ENCODE measurements at places on chromosomes 13 and 19.

DNA sequence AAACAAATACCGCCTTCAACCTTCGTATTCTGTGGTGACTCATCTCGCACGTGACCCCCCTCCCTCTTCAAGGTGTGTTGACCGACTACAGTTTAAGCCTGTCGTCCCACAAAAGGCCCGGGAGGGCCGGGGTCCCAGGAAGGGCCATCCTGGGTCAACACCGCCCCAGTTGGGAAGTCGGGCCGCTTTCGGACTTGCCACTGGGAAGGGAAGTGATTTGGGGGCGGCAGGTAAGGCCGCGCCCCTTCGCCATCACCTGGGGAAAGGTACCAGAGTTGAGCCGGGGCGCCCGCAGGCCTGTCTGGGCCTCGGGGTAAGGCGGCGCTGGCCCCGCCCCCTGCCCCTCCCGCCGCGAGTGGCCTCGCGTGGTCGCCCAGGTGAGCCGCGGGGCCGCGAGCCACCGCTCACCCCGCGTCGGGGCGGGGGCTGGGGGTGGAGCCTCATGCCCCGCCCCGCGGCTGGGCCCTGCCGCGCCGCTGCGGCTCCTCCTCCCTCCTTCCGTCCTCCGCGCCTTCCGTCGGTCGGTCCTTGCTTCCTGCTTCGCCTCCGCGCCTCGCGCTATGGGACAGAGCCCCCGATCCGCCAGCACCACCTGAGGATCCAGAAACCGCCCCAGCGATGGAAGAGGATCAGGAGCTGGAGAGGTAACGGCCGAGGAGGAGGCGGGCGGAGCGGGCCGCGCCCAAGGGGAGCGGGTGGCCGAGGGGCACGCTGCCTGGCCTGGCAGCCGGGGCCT, at the start of gene POLR1D:
TSS of gene POLR1D (plus strand) at position 527 of the 736 bp plus-strand sequence. CDS start at position 619, 92 bp downstream.
- peak; percentile 81 for DNase-seq

DNA sequence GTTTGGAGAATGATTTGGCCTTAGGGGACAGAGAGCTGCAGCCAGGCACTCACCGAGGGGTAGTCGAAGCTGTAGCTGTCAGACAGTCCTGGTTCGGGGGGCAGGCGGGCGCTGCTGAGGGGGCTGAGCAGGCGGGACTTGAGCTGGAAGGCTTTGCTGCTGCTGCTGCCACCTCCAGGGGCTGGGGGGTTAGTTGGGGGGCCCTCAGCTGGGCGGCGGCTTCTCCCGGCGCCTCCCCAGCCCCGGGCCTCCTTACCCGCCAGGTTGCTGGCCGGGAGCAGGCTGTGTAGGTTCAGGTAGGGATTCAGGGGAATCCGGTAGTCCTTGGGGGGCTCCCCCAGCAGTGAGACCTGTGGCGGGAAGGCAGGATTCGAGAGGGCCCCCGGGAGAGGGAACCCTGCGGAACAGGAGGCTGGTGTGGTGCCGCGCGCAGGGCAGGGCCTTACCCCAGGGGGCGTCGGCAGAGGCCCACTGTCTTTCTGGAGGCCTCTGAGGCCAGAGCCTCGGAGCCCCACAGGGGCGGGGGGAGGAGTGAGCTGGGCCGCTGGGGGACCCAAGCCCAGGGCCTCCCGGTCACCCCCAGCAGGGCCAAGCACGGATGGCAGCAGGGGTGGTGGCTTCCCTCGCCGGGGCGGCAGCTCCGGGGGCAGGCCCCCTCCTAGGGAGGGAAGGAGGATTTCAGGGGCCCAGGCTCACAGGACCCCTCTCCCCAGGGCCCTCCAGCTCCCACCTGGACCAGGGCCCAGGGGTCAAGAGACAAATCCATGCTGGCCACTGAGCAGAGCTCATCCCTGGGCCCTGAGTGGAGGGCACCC, 5.0 kb upstream of the FDX2 start:
- no peak for DNase-seq

- no peak for DNase-seq
Observed at GRCh38 chr13:61276401-61276800, 139.2 kb downstream of the PCDH20 start.

- DNase-seq: peak; percentile 24
Observed at GRCh38 chr19:48608798-48609263, 2.3 kb downstream of the SPACA4 start.

DNA sequence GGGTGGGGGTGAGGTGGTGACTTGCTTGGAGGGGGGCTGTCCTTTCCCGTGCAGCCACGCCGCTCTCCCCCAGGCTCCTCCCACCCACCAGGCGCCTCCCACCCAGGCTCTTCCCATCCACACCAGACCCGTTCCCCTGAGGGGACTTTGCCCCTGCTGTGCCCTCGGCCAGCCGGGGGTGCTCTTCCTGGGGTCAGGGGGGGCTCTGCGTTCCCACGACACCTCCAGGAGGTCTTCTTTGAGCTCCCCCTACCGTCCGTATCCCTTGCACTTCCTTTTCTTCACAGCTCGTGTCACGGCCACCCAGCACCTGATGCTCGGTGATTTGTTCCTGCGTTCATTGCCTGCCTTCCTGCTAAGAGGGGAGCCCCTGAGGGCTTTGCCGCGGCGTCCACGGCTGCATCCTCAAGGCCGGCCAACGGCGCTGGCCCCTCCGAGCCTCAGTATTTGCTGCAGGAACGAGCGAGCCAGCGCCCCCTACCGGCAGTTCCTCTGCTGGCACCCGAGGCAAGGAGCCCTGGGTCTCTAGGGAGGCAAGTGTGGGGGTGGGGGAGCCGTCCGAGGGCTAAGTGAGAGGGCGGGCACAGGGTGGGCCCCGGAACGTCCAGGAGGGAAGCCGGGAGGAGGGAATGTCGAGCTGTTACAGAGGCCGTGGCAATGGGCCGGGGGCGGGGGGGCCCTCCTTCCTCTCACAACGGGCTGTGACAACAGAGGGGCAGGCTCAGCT, 11.8 kb downstream of the LRRC4B start:
- peak; percentile 65 for DNase-seq

DNA sequence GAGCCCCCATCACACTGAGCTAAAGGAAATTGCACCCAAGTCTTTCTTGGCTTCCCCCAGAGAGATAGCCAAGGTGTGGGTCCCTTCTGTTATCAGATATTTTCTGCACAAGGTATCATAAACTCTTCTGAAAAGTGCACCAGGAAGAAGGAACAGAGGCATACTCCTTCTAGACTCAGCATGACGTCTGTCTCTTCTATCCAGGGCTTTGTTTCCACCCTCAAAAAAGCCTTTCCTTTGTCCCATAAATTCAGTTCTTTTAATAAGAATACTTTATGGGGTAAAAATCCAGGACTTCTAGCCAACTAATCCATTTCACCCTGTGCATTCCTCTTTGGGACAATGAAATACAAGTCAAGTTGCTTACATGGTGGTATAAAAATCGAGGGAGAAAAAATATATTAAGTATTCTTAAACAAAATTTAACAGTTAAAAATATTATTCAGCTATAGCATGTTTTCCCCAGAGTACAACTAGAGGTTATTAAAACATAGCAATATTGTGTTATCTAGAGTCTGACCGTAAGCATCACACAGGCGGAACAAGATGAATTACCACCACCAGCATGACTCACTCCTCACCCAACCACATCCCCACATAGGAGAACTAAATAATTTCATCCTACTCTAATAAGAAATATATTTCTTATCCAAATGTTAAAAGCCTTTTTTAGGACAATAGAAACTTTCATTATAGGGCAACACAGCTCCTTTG, 79.9 kb upstream of the GPC6 start:
- no peak for DNase-seq

DNA sequence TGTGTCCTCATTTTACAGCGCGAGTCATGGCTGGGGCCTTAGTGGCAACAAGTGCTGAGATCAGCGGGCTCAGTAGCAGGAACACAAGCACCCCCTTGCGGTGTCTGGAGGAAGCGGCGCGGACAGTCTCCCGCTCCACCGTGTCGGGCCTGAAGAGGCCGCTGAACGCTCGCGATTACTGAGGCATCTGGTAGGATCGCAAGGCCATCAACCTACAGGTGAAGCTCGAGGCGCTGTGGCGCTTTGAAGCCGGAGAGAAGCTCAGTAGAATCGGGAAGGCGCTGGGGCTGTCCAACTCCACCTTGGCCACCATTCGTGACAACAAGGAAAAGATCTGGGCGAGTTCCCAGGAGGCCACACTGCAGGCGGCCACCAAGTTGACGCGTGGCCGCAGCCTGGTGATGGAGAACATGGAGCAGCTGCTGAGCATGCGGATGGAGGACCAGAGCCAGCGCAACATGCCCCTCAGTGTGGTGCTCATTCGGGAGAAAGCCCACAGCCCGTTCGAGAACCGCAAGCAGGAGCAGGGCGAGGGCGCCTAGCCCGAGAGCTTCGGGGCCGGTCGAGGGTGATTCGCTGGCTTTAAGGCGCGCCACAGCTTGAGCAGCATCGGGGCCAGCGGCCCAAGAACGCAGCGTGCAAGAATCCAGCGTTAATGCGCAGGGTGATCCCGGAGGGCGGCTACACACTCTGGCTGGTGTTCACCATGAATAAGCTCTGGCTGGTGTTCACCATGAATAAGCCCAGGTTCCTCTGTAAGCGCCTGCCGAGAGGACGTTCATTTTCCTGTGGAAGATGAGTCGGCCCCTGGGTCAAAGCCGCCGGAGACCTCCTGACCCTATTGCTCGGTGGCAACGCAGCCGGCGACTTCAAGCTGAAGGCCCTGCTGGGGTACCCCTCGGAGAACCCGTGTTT, 8.3 kb upstream of the MZF1 start:
- no peak for DNase-seq

DNA sequence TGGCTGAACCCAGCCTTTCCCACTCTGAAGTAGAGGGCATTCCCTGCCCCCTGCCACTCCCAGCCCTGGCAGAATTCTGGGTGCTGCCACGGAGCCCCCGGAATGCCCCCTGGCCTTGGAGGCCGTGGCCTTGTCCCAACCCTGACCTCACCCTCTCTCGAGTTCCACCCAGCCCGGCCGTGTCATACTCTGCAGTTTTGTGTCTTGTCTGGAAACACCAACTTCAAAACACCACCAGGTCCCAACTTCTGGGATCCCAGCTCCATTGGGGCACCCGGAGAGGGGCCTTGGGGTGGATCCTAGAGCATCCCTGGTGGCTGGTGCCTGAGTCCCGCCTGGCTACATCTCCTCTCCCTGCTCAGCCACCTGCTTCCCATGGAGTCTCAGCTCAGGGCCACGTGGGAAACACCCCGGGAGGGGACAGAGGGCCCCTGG, 81.4 kb upstream of the MCF2L start:
- no peak for DNase-seq

GRCh38 chr13:51874651-51875050, 12.9 kb downstream of the CCDC70 start:
- no peak for DNase-seq

- DNase-seq: no peak
Observed at GRCh38 chr13:49400755-49401659, 42.9 kb downstream of the CAB39L start.

DNA sequence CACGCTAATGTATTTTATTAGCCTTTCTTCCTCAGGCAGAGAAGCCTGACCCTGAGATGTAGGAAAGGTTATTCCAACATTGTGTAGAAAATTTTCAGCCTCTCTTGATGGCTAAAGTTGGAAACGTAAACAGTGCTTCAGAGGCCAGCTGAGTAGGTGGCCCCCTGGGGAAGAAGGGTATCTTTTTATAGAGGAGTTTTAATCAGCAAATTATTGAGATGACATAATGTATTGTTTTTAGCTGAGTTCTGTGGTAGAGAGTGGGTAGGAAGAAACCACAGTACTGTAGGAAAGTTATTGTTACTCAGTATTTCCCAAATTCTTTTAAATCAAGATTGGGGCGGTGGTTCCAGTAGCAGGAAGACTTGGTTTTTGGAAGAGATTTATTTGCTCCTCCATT, 268.8 kb downstream of the DLEU7 start:
- no peak for DNase-seq
